Caki2 (cell line): ENCODE measurements at places on chromosomes 3 and 15. TPM values are rescaled to one million over a fixed set of nuclear protein-coding genes. Genes with fewer than 3 reads are reported as not detected.

GRCh38 chr3:106850437-106850836 lies 526.8 kb upstream of the CCDC54 start:
- DNase-seq = no peak

- DNase-seq = no peak
Measured at GRCh38 chr3:43291546-43291945, 5.2 kb downstream of the SNRK start.

- no peak for DNase-seq
Measured at GRCh38 chr15:85625856-85626255, 168.9 kb downstream of the KLHL25 start.

DNA sequence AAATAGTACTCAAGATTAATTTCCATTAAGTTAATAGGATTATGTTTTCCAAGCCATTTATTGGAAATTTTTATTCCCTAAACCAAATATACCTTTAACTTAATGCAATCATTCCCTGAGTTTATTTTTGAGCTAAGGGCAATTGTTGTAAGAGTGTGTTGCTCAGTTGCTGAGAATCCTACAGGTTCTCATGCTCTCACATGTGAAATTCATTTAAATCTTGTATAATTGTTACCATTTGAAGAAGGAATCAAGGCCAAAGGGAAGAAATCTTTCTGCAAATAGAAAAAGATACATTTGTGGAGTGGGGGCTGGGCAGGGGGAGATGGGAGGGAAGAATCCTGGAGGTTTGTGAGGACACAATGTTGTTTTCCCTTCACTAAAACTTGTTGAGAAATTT lies 202.7 kb upstream of the STRIT1 start:
- no peak for DNase-seq

DNA sequence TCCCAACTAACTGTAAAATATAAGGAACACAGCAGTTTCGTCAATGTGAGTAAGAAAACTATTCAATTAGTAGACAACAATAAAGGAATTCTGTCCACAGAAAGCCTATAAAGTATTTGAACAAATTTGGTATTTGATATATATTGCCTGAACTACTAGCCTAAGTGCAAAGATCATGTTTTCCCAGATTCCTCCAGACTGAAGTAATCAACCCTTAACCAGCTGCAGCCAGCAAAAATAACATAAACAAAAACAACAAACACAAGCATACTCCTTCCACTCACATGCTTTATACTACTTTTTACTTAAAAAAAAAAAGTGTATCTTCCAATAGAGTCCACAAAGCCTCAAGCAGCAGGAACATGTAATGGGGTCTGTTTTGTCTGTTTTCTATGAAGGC lies 24.1 kb downstream of the PGBD4 start:
- no peak for DNase-seq

GRCh38 chr3:77373619-77374018 lies 333.7 kb downstream of the ROBO2 start:
- DNase-seq = no peak

DNA sequence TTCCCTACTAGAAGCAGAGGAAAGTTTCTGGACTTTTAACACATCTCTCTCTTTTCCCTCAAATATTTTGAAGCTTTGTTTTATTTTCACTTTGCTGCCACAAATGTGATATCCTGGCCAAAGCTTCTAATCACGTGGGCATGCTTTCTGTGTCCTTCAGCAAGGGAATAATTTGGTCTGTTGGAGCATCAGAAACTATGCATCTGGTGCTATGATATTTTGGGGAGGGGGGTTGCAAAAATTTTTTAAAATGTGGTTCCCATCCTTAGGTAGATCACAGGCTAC lies 254.2 kb downstream of the GAP43 start:
- no peak for DNase-seq

GRCh38 chr15:62569460-62570404 lies 404.6 kb upstream of the C2CD4B start:
- peak; percentile 96 for DNase-seq

GRCh38 chr15:68868296-68868695 lies 47.6 kb upstream of the ANP32A start:
- DNase-seq = no peak

- DNase-seq = no peak
Measured at GRCh38 chr3:27993051-27993450, 248.4 kb upstream of the CMC1 start.

- no peak for DNase-seq
Measured at GRCh38 chr3:58627570-58627885, 39.0 kb downstream of the FAM3D start.

- no peak for DNase-seq
Measured at GRCh38 chr3:101639280-101639963, 37.5 kb downstream of the ZBTB11 start.

DNA sequence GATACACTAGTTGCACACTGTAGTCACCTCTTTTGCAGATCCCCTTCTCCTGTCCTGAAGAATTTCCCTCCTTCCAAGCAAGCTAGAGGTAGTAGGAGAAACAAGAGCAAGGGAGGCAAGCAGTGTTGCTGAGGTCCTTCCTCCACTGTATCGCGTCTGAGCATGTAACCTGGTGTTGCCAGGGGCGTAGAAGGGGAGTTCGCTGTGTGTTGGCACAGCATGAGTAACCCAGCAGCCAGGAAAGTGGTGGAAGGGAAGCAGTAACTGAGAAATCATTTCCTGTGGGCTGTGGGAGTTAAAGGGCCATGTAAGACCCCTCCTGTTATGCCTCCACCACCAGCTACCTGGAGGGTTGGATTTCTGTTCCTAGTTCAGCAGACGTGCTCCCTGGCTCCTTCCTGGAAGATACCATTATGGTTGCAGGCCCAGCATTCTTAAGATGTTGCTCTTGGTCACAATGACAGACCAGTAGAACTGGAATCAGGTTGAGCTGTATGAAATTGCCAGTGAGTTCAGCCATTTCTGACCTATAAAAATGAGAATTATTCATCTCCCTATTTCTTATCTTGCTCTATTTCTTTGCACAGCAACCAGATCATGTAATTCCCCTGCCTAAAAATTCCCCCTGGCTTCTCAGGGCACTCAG lies 215.3 kb upstream of the TOPAZ1 start:
- no peak for DNase-seq

DNA sequence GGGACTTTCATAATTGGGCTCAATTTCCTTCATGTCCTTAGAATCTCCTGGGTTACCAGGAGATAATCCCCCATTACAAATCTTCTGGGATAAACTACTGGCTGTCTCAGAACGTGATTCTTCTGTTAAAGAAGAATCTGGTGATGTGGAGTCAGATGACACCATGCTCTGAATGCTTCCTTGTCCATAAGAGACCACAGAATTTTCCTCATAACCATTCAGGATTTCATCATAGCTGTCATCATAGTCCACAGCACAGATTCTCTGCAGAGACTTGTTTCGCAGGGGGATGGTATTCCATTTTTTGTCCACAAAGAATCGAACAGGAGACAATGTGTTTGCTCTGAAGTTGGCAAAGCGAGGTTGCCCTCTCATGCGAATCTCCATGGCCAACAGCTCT lies 109.8 kb upstream of the TSPAN3 start:
- DNase-seq = no peak

- DNase-seq = no peak
Measured at GRCh38 chr3:116067326-116067725, 378.0 kb downstream of the LSAMP start.

- no peak for DNase-seq
Measured at GRCh38 chr15:83219026-83219425, 11.4 kb upstream of the HDGFL3 start.

DNA sequence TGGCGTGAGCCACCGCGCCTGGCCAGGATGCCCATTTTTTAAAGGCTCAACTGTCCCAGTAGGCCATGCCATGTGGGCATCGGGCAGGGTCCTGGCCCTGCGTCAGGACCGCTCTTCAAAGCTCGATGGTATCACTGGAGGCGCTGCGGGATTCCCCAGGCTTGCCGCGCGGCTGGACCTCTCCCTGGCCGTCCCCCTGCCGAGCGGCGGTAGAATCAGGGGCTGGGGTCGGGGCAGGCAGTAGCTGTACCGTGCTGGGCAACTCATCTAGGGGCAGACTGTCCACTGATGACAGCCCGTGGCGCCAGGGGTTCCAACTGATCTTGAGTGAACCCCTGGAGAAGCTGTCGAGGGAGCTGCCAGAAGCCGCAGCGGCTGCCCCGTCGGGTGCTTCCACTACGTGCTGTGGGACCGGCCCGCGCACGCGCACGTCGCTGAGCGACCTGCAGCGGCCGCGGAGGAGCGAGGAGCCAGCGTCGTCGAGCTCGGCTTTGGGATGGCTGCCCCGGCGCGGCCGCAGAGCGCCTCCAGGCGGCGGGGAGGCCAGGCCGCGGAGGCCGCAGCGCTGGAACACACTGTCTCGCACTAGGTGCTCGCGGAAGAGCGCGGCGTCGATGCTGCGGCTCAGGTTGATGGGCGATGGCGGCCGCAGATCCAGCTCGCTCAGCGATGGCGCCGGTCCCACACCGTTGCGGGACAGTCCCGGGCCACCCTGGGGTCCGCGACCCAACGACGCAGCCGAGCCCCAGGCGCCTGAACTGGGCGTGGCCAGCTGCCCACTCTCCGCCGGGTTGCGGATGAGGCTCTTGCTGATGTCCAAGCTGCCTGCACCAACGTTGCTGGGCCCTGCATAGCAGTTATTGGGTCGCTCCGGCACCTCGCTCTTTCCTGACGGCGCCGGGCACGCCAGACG lies 5.8 kb downstream of the PRRT3 start:
- peak; percentile 77 for DNase-seq

DNA sequence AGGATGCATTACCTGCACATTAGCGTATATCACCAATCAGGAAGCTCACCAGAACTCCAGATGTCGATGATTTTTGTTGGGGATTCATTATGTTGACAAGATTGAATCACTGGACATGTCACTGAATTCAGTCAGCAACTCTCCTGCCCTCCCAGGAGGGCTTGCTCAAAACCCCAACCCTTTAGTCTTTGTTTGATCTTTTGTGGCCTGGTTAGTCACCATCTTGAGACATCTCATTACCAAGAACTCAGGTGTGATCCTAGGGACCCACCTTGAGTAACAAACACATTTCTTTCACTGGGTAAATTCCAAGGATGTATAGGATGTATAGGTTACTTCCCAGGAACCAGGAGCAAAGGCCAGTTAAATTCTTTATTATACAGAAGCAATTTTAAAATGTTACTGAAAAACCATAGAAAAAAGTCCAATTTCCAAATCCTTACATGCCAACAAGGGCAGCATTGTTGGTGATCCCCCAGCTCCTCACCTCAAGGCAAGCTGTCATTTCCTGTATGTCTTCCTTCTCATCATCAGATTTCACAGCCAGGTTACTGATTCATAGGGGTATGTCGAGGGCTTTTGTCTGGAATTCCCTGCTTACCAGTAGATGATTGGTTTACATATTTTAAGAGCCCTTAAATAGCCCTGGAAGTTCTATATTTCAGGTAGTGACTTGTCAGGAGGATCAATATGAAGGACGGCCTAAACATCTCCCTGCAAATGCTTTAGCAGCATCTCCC lies 11.7 kb downstream of the SNRPN start:
- no peak for DNase-seq

DNA sequence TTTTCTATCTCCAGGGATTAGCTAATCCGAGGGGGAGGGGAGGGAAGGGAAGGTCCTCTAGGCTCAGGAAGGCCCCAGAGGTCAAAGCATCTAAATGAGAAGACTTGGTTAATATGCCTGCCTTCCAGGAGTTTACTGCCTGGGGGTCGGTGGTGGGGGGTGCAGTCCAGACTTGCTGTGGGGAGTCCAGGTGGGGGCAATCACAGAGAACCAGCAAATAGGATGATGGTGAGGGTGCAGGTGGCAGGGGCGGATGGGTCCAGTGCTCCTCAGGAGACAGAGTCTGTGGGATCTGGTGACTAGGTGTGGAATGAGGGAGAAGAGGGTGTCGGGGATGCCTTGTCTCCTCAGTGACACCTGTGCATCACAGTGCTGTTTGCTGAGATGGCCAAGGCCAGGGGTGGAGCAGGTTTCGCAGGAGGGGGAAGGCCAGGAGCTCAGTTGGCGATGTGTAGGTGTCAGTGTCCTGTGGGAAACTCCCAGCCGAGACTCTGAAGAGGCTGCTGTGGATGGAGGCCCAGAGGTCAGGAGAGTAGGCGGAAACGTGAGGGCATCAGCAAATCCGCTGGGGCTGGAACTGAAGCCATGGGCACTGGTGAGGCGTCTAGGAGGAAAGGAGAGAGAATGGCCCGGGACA lies 8.1 kb downstream of the CFAP100 start:
- DNase-seq = no peak

- no peak for DNase-seq
Measured at GRCh38 chr3:127328421-127328820, 40.6 kb upstream of the PRR20G start.

DNA sequence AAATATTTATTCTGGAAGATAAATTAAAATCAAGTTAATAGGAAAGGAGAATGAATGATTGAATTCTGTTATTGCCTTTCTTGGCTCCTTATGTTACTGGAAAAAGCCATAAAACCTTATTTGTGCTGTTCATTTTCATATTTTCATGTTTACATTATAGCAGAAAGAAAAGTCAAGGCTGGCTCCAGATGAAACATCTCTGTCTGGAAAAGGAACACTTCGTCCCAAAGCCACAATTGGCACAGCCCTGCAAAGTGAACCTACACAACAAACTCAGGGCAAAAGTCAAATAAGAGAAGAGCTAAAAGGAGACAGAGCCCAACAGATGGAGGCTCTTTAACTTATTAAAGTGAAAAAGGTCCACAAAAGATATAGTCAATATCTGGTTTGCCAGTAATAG lies 73.4 kb downstream of the GTPBP8 start:
- DNase-seq = no peak

- no peak for DNase-seq
Measured at GRCh38 chr3:59659755-59660154, 609.9 kb upstream of the CFAP20DC start.

DNA sequence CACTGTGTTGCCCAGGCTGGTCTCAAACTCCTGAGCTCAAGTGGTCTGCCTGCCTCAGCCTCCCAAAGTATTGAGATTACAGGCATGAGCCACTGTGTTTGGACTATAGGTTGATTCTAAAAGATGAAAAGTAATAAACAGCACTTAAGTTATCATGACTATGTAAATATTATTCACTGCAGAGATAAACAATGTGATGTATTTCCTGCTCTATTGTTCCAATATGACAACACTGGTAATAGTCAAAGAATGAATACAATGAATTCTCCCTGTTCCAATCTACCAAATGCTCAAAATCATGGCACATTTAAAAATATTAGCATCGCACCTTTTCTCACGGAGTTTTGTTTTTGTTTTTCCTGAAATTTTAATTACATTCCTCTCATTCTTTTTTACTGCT lies 36.8 kb upstream of the TBL1XR1 start:
- no peak for DNase-seq

GRCh38 chr15:99604865-99605264 lies 39.1 kb downstream of the MEF2A start:
- peak; percentile 36 for DNase-seq

- DNase-seq = no peak
Measured at GRCh38 chr3:14388201-14388600, 14.2 kb upstream of the SLC6A6 start.

The TM4SF1 gene
- 60.5 and 64.6 TPM in 2 replicates for total RNA-seq

The ALPK3 gene
- not detected in 2 replicates for total RNA-seq

The NRROS gene
- not detected in 2 replicates for total RNA-seq

The SLCO2A1 gene
- total RNA-seq = not detected in 2 replicates

The RASGRF1 gene
- not detected in 2 replicates for total RNA-seq

The PIGZ gene
- total RNA-seq = 0.10 and 12.7 TPM in 2 replicates

The FEZF2 gene
- total RNA-seq = not detected in 2 replicates

The GOLGA6A gene
- total RNA-seq = 1.0 TPM in 1 of 2 replicates, not detected in the other

The UBAP1L gene
- total RNA-seq = not detected in 2 replicates

The PLA2G4D gene
- total RNA-seq = not detected in 2 replicates

The LRRC34 gene
- 12.0 and 13.2 TPM in 2 replicates for total RNA-seq

The CHL1 gene
- total RNA-seq = 2.0 and 7.3 TPM in 2 replicates

The IL5RA gene
- not detected in 2 replicates for total RNA-seq
